ENCODE measurements at places on chromosomes 2 and 18.

- no peak for DNase-seq
These were observed 36.1 kb upstream of the TMEM178A start for GRCh38 chr2:39629646-39630045.

DNA sequence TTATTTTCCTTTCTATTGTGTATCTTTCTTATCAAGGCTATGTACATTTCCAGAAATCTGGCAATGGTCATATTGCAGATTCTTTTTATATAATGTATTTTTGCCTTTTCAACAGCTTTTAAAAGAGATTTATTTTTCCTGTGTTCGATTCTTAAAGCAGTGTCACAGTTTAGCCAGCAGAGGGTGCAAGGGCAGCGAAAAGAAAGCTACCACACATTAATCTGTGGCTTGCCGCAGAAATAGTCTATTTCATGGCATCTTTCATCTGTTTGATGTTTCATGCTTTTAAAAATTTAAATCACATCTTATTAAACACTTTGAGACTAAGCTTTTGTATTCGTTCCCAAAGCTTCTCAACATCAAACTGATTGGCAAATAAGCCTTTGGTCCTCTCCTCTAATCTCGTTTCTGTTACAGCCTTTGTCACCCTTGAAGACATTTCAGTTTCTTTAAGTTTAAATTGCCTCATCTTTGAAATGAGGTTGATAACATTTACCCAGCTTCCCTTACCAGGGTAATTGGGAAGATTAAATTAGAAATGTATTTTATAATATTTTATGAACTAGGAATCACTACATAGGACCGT is 73.3 kb downstream of the PIK3C3 start:
- DNase-seq: peak; percentile 23

DNA sequence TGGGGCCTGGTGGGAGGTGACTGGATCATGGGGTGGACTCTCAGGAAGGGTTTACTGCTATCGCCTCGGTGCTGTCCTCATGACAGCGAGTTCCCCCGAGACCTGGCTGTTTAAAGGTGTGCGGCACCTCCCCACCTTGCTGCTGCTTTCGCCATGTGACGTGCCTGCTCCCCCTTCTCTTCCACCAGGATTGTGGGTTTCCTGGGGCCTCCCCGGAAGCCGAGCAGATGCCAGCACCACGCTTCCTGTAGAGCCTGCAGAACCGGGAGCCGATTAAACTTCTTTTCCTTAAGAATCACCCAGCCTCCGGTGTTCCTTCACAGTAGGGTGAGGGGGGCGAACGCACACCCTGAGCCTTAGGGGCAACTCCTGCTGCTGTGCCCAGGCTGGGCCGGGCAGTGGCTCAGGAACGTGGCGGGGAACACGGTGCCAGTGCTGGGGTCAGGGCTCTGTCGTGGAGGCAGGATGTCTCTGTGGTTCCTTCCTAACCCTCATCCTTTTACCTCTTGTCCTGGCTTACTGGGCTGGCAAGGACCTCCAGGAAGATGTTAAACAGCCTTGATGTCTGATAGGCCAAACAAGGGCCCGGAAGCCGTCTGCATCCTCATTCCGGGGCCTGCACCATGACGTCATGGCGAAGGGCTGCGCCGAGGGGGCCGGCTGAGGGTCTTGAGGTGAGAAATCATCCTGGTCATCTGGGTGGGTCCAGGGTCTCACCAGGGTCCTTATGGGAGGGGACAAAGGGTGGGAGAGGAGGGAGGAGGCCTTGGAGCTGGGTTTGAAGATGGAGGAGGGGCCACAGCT is 12.7 kb downstream of the NEU4 start:
- DNase-seq: peak; percentile 26

DNA sequence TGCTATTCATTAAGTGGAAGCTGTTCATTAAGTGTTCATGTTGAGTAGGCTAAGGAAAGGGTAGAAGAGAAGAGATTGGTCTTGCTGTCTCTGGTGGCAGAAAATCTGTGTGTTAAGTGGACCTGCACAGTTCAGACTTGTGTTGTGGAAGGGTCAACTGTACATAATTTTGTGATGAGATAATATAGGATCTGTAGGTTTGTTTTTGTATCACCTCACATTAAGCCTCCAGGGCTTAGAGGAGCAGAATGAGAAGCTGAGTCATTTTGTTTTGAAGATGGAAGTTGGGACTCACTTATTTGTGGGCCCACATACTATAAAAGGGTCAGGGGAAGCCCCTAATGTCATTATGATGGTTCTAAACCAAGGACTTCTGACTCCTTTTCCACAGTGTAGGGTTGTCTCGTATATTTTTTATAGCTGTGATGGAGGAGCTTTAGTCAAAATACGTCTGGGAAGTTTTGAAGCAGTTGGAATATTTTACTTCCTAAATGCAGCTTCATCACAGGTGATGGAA is 18.2 kb downstream of the PMS1 start:
- no peak for DNase-seq

GRCh38 chr2:39506215-39506614 is 69.1 kb upstream of the MAP4K3 start:
- DNase-seq: no peak

GRCh38 chr2:202178346-202178958 is 59.9 kb downstream of the SUMO1 start:
- peak; percentile 60 for DNase-seq

- no peak for DNase-seq
These were observed 109.0 kb downstream of the AQP4 start for GRCh38 chr18:26756556-26756955.

- DNase-seq: no peak
These were observed 3.2 kb downstream of the SH3YL1 start for GRCh38 chr2:260507-261161.

DNA sequence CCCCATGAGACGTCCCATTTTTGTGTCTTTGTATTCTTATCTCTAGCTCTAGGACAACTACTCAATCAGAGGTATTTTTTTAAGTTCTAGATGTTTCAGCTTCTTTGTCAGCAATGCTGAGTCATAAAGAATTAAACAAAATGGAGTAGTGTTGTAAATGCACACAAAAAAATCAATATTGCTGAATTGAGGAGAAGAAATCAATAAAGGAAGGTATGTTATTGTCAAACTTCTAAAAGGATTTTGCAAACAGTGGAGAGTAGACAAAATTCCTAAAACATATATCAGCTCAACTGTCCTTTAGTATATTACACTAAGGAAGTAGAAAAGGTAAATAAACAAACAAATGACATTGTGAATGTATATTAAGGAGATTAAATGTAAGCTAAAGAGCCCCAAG is 726.1 kb upstream of the NRXN1 start:
- DNase-seq: no peak

GRCh38 chr18:4308576-4308975 is 146.5 kb downstream of the DLGAP1 start:
- DNase-seq: no peak

GRCh38 chr2:54981385-54981784 is 68.9 kb downstream of the RTN4 start:
- DNase-seq: no peak

DNA sequence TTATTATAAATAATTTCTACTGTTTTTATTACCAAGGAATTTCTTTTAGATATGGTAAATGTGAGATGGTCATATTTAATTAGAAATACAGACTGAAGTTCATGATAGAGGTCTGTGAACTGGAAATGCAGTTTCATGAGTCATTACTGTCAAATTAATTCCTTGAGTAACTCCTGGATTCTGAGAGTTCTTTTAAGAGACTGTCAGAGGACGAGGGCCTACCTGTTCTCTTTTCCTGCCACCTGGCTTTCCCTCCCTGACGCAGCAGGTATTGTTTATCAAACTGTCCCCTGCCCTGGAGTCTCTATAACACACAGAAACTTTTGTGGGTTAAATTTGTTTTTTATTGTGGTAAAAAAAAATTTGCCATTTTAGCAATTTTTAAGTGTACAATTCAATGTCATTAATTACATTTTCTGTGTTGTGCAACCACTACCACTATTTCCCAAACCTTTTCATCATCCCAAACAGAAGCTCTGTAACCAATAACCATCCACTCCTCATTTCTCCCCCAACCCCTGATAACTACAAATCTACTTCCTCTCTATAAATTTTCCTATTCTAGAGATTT is 142.6 kb downstream of the DIS3L2 start:
- no peak for DNase-seq

DNA sequence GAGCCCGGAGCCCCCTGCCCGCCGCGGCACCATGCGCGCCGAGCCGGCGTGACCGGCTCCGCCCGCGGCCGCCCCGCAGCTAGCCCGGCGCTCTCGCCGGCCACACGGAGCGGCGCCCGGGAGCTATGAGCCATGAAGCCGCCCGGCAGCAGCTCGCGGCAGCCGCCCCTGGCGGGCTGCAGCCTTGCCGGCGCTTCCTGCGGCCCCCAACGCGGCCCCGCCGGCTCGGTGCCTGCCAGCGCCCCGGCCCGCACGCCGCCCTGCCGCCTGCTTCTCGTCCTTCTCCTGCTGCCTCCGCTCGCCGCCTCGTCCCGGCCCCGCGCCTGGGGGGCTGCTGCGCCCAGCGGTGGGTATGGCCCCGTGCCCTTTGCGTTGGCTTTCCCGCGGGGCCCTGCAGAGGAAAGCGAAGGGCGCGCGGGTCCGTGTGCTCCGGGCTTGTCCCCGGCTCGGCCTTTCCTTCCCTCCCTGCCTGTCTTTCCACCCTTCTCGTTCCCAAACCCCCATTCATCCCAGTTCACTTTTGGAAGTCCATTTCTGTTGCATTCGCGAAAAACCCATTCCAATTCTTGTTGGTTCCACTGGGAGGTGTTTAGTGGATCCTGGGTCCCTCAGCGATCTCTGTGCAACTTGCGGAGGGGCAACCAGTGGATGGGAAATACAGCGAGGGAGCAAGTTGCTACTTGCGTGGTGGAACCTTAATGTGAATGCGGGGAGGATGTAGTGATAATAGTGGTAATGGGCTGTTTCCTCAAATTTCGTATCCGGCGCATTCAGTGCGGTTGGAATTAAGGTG is 599 bp downstream of the ADAM23 start:
- DNase-seq: peak; percentile 26

DNA sequence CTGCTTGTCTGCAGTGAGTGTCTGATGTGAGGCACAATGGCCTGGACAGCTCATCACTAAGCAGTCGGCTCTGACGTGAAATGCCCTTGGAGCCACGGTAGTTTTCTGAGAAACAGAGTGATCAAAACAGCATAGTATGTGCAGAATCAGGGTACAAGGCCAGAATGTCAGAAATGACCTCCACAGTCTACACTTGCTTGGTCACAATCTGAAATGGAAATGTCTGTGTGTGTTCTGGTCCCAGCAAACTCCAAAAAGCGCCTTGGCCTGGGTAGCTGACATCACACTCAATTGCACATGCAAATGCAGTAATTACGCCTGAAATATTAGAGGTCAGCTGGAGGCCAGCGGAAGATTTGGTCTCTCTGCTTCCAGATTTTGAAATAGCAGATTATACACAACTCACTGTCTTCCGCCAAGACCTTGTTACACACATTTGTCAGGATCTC is 95.4 kb downstream of the CTAGE1 start:
- no peak for DNase-seq

DNA sequence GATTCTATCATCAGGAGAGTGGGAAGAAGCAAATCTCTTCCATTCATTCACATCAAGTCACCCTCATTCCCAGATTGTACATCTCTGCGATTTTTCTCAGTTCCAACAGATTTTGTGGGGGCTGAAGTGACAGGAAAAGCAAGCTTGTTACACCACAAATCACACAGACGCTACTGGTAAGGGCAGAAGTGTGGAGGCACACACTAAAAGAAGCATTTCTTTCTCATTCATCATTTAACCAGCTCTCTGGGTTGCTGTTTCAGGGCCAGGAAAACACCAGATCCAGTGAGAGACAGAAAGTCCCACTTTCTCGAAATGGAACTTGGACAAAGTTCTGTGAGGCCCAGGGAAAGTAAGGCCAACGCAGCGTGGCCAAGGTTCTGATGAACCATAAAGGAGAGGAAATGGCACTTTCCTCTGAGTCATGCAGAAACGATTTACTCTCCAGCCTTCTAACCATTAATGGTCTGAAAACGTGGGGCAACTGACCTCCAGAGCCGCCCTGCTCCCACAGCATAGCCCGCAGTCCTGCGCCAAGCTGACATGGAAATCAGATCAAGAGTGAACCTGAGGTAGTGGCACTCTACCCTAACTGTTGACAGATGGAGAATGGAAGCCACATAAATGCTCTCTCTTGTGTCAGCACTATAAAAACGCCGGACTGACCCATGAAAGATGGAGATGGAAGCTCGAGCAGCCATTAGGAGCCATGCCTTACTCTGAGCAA is 191.0 kb downstream of the C1D start:
- DNase-seq: no peak

GRCh38 chr2:69097148-69097610 is 84.2 kb downstream of the ANTXR1 start:
- no peak for DNase-seq

DNA sequence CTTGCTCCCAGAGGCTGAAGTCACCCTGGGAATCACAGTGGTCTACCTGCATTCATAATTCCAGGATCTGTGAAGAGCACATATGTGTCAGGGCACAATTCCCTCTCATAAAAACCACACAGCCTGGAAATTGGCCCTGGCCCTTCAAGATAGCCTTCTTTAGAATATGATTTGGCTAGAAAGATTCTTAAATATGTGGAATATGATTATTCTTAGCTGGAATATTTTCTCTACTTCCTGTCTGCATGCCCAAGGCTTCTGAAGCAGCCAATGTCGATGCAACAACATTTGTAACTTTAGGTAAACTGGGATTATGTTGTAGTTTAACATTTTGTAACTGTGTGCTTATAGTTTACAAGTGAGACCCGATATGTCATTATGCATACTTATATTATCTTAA is 24.2 kb downstream of the ICOS start:
- DNase-seq: no peak
